ENCODE measurements at places on chromosomes 4 and X.

- DNase-seq, result no peak
Measured at GRCh38 chr4:166481055-166481454, 608.0 kb downstream of the TLL1 start.

DNA sequence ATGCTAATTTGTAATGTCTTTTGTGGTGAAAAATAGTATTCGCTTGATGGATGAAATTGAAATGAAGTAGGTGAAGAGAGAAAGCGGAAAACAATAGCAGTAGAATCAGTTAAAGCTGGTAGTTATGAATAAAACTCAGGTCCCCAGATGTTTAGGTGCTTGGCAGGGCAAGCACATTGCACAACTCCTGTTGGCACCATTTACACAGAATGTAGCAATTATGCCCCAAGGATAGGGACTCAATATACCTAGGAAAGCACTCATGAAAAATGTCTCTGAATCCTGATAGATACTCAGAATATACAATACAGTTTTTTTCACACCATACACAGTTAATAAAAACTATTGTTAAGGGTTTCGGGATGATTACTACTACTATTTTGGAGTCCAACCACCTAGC lies 26.5 kb upstream of the GRIA3 start:
- DNase-seq, result peak; percentile 5

DNA sequence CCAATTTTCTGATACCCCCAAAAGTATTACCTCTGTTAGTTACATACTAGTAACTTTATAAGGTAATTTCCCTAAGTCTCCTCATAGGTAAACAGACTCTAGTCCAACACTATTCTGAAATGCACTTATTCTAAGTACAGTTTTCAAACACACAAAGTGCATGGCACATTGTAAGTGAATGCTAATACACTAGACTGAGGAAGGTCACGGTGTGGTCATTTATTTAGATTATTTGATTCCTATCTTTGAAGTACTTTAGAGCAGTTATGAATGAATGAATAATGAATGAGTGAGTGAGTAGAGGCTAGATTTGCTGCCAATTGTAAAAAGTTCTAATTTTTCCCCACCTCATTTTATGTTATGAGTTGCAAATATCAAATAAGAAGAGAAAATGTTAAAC lies 132.8 kb upstream of the UGT8 start:
- no peak for DNase-seq

DNA sequence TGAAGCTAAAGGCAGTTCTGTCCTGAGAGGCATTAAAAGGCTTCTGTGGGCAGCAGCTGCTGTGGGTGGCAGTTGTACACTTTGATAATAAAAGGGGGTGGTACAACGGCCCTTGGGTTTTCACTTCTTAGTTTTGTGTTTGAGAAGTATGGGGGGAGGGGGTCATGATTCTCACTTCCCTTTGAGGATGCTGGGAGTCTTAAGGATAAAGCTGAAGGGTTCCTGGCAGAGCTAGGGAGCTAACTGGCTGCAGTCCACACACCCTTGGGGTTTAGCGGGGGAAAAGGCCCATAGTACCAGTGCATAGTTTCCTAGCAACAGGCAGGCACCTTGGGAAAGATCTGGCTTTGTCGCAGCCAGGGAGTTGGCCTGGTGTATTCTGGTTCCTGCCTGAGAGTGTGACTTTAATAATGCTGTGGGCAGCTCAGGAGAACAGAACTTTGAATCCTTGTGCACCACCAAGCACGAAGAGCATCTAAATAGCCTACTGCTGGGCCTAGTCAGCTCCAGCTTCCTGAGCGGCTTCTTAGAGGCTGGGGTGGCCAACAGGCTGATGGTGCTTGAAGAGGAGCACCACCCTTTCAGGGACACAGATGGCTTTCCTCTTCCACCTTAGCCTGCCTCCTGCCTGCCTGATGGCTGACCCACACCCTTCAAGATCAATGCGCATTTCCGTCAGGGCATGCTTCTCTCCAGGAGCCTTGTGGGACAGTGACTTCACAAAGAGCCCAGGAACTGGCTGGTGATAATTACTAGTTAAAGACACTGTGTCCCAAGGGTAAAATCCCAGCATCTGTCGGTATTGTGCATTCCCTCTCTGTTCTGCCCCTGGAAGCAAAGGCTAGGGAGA lies 12.5 kb downstream of the ZBTB33 start:
- DNase-seq, result no peak

GRCh38 chrX:154828016-154828408 lies 6.5 kb downstream of the SMIM9 start:
- no peak for DNase-seq

GRCh38 chr4:948936-949300 lies 16.7 kb downstream of the TMEM175 start:
- DNase-seq, result no peak

DNA sequence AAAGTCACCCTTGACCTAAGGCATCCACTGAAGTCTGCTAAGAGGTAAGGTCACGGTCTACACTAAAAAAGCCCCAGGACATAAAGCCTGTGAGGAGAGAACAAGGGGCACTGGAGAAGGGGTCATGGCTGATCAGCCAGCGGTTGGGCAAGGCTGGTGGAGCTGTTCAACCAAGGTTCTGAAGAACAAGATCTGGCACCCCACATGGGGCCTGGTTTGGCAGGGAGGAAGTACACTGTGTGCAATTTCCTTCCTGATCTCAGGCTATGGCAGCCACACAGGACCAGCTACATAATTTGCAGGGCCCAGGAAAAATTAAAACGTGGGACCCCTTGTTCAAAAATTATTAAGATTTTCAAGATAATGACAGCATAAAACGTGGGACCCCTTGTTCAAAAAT lies 14.1 kb upstream of the BRS3 start:
- DNase-seq, result no peak

- DNase-seq, result no peak
Measured at GRCh38 chr4:3384391-3384770, 57.4 kb upstream of the HGFAC start.

- no peak for DNase-seq
Measured at GRCh38 chr4:187354740-187355139, 631.1 kb upstream of the FAT1 start.

DNA sequence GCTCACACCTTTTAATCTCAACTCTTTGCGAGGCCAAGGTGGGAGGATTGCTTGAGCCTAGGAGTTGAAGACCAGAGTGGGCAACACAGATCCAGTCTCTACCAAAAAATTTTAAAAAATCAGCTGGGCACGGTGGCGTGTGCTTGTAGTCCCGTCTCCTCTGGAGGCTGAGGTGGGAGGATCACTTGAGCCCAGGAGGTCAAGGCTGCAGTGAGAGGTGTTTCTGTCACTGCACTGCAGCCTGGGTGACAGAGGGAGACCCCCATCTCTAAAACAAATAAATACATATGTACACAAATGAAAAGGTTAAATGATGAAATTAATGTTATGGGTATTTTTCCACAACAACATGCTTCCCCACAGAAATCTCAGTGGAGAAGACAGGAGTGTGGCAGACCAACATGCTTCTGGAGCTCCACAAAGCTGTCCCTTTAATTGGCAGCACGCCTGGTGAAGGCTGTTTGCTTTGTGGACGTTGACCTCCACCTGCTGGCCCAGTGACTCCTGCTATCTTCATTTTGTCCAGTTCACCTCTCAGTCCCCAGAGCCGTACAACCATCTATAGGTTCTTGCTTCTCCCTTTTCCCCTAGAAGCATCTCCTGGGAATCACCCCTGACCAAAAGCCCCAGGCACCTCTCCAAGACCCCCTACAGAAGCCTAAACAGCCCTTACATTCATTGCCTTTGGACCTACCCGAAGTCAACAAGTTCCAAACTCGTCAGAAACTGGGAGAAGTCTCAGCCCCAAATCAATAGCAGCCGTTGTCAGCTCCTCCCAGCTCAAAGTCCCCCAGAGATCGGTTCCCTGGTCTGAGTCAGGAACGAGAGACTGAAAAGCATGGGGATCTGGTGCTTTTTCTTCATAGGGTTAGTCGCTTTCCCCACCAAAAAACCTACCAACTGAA lies 36.4 kb upstream of the CD99 start:
- no peak for DNase-seq

- no peak for DNase-seq
Measured at GRCh38 chr4:45518832-45519231, 605.0 kb downstream of the GABRG1 start.

DNA sequence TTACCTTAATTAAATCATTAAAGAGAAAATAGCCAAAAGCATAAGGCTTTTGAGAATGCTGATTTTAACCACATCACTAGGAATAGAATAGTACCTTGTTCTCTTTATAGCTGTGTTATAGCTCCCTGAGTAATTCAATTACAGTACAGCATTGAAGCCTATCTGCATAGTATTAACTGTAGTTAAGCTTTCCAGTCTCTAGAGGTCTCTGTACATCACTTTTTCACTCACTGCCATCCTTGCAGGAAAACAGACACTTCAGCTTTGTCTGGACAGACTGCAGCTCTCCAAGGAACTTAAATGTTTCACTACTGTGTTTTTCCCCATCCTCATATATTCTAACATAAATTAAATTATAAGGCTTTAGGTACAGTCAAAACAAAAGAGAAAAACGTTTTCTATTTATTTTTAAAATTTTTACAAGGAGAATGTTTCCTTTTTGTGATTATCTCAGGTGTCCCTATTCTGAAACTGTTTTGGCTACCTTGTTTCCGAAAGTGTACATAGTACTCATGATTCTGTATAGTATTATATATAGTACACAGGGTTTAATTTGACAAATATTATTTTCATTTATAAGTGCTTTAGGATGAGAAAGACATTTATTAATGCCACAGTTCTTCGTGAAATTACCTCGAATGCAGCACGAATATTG lies 407.9 kb downstream of the PCDH18 start:
- peak; percentile 87 for DNase-seq
